ENCODE measurements at places on chromosomes 6 and 20.

GRCh38 chr6:24157886-24158285 lies 31.9 kb downstream of the NRSN1 start:
- no peak for DNase-seq

- no peak for DNase-seq
These were observed 24.3 kb downstream of the NSFL1C start for GRCh38 chr20:1442304-1442703.

- no peak for DNase-seq
These were observed 69.3 kb downstream of the ALDH8A1 start for GRCh38 chr6:134880487-134881190.

GRCh38 chr20:39263076-39263475 lies 300.9 kb downstream of the DHX35 start:
- DNase-seq = no peak

DNA sequence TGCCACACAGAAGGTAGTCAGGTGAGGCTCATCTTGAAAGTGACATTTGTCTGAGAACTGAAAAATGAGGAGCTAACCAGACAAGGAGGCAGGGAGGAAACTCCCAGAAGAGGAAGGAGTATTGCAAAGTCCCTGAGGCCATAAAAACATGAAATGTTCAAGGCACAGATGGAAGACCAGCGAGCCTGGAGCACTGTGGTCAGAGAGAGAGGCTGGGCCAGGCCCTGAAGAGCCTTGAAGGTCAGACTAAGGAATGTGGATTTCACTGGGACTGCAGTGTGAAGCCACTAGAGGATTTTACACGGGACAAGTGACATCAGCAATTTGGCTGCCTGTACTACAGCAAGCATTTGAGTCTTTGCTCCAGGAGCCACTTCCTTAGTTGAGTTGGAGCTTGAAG lies 21.1 kb upstream of the TMEM181 start:
- DNase-seq = no peak

DNA sequence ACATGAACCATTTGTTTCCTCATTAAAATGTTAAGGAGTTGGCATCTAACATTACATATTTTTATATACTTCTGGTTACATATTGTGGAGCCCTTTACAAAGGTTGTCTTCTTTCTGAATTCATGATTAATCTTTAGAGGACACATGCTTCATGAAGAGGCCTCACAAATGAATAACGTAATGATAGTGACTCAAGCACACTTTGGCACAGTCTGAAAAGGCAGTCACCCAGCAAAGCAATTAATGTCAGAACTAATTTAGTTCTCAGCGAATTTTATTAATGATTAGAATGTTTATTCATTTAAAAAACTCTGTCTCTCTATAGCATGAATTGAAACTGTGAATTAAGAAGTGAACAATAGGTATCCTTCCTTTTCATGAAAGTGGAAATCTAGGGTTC lies 854.2 kb downstream of the PHF3 start:
- DNase-seq = no peak

GRCh38 chr6:118367314-118367713 lies 180.8 kb upstream of the PLN start:
- DNase-seq = no peak

GRCh38 chr6:127582777-127583462 lies 5.9 kb downstream of the C6orf58 start:
- peak; percentile 49 for DNase-seq

DNA sequence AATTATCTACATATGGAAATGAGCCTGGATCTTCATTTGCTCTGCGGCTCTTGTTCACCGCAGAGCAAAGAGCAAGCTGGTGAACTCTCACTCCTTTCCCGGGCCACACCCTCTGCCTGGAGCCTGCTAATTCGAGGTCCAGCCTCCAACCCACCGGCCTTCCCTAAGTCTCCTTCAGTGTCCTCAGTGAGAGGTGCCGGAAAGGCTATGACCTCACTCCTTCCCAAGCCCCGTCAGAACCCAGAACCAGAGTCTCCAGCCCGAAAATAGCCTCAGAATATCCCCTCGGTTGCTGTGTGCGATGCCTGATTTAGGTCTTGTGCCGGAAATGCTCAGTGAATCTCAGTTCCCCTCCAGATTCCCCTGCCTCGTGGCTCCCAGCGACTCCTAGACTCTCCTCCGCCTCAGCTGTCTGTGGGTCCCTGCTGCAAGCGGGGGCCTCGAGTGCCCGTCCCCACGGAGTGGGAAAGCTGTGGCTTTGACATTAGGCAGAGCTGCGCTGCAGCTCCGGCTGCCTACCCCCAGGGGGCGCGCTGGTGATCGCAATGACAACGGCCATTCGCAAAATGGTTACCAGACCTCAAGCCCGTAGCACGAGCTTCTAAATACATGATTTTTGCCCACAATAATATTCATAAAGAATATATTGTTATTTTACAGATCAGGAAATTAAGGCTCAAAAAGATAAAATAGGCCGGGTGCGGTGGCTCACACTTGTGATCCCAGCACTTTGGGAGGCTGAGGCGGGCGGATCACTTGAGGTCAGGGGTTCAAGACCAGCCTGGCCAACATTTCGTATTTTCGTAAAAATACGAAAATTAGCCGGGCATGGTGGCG lies 4.1 kb upstream of the BNIP5 start:
- no peak for DNase-seq

DNA sequence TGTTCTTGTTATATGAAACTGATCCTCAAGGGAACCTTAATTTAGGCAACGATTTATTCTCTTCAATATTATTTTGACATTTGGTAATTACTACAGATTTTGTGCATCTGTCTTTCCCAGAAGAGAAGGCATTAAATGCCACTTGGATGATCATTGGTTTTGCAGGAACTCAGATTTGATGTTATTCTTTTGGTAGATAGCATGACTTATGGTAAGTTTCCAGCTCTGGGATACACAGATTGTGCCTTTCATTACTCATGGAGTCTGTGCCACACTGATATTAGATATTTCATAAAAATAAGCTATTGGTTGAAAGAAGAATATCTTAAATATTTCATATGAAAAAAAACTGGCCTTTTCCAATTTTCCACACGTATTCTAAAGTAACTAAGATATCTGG lies 120.1 kb downstream of the AIG1 start:
- DNase-seq = no peak

GRCh38 chr6:27601668-27602254 lies 128.9 kb upstream of the ZNF184 start:
- no peak for DNase-seq
